ENCODE measurements at places on chromosomes 3 and 15.

GRCh38 chr3:108006881-108007331 is 83.9 kb downstream of the CD47 start:
- DNase-seq = no peak

DNA sequence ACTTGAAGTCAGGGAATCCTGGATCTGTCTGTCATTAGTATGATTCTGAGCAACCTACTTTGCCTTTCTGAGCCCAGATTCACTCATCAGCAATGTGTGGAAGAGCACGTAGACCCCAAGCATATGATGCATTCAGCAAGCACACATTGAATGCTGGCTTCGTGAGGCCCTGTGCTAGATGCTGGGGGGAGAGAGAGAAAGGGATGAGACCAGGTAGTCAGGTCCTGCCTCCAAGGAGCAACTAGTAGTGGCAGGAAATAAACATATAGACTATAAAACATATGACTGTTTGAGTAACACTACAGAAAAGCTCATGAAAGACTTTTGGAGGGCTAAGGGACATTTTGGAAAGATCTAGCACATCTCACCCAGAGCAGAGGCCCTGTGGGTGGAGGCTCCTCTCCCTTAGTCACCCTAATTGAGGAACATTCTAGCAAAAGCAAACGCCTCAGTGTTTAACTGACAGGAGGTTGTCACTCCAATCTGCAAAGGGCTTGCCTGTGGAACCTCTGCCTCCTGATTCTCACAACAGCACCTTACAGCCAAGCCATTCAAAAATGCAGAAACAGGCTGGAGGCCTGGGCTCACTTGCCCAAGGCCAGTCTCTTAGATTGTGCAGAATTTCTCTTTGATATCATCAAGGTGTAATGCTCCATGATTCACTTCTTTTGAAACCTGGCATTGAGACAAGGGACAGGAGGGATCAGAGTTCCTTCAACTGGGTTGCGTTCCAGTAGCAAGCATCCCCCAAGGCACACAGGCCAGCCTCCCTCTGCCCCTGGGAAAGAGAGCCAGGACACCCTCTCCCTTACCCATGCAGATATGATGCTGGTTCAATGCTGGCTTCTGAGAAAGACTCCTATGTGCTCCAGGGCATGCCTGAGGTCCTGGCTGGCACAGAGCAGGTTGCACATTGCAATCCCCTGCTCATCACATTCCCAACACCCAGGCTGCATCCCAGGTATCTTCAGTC is 26.1 kb downstream of the STARD5 start:
- DNase-seq = no peak

DNA sequence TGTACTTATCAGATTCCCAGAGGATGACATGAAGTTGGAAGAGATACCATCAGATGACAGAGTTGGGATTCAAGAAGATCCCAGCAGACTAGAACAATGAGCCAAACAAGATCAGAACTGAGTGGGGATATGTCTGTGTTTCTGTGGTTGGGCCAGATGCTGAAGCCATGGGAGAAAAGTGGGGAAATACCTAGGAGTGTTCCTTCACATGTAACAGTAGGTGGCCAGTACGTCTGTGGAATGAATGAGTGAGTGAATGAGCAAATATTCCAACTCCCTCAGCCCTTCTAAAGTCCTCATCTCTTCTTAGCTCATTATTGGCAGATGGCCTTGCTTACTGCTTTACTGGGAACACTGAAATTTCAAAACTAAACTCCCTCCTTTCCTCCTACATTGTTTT is 32.2 kb upstream of the GREM1 start:
- no peak for DNase-seq

- no peak for DNase-seq
These were observed 26.0 kb upstream of the HCN4 start for GRCh38 chr15:73394782-73395181.

GRCh38 chr3:151550642-151551041 is 89.8 kb upstream of the IGSF10 start:
- DNase-seq = no peak

GRCh38 chr15:31934821-31935220 is 95.5 kb upstream of the CHRNA7 start:
- DNase-seq = no peak

DNA sequence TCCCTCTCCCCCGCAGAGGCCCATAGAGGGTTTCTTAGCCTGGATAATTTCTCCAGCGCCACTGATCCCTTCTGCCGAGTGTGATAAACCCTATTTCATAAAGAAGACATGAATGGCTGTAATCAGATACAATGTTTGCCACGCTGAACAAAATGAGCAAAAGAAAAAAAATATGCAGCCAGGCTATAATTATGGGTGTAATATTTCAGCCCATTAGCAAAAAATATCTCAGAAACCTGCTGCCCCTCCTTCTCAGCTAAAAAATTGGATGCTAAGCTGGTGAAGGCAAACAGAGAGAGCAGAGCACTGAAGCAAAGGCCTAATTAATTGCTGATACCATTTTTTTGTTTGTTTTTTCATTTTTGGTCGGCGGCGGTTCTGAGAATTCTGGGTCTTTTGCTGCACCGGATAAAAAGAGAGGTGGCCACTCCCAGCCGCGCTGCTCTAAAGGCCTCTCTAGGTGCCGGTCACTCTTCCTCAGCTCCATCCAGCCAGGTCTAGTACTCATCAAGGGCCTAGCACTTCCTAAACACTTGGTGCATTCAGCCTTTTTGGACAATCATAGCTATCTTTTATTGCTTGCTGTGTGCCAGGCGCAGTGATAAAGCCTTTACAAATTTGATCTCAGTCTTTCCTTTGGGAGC is 128.7 kb upstream of the TLE3 start:
- no peak for DNase-seq

- no peak for DNase-seq
These were observed 17.3 kb upstream of the DOCK3 start for GRCh38 chr3:50657407-50657806.

DNA sequence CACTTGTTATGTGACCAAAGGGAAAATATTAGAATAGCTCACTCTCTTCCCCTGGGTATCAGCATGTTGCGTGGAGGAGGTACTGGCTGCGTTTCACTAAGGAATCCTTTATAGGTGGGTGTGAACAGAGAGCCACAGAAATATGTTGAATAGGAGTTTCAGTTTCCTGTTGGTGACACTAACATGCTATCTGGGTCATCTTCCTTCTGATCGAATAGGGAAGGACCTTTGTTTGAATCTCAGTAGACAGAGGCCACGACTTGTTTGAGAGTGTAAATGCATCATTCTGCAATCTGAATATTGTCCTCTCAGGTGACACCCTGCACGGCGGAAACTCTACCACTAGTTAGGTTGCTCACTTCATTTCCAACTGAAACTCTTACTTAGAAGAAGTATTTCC is 157.9 kb upstream of the SLC2A2 start:
- DNase-seq = no peak

DNA sequence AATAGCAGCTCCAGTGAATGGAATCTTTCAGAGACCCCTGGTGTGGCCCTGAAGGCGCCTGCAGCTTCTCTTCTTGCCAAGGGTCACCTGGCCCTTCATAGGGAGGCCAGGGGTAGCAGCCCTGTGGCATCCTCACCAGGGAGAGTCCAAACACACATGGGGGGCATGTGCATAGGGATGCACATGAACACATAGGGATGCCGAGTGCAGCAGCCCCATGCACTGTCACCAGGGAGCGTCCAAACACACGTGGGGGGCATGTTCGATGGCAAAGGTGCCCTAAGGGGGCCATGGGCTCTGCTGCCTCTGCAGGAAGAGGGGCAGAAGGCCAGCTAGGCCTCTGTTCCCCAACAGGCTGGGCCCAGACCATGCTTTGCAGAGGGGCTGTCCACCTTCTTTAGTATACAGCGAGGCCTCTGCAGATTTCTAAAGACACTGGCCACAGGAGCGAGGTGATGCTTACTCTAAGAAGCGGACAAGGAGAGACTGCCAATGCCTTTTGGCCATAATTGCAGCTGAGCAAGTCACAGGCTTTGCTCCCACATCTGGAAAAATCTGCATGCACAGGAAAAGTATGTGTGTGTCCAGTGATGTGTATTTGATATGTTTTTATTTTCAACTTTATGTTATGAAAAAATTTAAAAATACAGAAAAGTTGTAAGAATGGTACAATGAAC is 21.0 kb downstream of the ANAPC13 start:
- DNase-seq = no peak

DNA sequence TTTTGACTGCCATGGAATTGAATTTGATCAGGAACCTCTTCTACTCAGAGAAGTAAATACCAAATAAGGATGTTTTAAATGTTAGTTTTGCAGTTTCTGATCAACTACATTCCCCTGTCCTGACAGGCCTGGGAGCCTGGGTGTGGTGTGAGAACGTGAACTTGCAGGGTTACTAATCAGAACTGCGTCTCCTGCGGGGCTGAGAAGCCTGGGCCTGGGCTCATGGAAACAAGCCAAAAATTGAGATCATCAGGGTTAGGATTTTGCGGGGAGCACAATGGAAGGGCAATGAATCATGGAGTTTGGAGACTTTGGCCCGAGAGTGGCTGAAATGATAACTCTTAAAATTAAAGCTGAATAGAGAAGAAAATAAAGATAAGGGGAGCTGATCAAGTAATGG is 47.8 kb upstream of the C3orf70 start:
- DNase-seq = no peak

DNA sequence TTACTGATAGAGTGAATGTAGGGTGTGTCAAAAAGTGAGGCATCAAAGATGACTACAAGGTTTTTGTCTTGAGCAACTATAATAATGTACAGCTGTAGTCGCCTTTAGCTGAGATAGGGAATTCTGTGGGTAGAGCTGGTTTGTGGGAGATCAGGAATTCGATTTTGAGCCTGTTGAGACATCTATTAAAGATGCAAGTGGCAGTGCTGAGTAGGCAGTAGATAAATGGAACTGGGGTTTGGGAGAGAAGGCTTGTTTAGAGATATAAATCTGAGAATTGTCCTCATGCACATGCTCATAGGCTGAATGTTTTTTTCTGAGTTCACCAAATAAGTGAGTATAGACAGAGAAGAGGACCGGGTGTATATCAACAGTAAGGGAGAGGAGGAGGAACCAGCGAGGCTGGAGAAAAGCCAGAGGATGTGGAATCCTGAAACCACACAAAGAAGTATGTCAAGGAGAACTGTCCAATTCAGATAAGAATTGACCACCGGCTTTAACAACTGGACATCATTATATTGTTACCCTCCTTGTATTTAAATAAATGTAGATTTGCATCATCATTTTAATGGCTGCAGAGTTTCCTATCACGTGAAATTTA is 146.0 kb upstream of the TNIK start:
- DNase-seq = no peak

DNA sequence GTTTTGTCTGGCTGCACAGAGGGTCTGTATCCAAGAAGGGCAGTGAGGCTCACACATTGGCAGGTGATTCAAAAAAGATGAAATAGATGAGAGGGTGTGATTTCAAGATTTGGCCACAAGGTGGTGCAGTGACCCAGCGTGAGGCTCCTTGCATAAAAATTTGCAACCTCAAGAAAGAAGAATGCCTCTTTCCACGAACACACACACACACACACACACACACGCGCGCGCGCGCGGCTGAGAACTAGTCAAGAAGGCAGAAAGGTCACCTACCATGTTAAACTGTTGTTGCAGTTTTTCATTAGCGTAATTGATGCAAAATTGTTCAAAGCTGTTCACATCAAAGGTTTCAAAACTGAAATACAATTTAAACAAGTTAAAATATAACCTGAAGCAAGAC is 39.2 kb downstream of the MYO5C start:
- no peak for DNase-seq

- DNase-seq = no peak
These were observed 10.0 kb downstream of the UBR1 start for GRCh38 chr15:43095708-43096347.

- no peak for DNase-seq
These were observed 380.0 kb upstream of the DPH6 start for GRCh38 chr15:35926007-35926380.

DNA sequence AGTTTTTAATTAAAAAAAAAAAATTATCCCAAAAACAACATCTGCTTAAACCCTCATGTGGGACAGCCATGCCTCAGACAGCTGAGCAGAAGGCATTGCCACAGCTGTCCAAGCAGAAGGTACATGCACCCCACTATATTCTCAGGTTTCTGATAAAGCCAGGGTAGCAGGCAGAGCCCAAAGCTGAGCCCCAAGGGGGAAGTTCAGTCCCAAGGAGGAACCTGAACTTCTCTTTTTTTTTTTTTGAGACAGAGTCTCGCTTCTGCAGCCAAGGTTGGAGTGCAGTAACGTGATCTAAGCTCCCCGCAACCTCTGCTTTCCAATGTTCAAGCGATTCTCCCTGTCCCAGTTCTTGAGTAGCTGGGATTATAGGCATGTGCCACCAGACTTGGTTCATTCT is 33.2 kb downstream of the MKRN2 start:
- no peak for DNase-seq

GRCh38 chr15:63610209-63610841 is 13.1 kb downstream of the FBXL22 start:
- DNase-seq = no peak

GRCh38 chr15:48225771-48226170 is 19.7 kb downstream of the SLC12A1 start:
- DNase-seq = no peak

DNA sequence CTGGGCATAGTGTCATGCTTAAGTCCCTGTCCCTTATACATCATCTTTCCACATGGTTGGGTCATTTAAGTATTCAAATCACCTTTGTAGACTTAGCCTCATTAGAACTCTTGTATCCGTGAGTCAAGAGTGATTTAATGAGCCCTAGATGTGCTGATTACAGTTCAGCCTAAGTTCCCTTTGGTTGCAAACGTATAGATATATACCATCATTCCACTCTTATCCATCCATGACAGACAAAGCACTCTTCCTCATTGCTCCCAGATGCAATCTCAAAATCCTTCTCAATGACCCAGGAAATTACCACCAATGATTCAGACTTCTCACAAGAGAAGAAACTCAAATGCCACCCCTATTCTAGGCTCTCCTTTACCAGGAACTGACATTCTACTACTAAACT is 50.2 kb upstream of the C3orf49 start:
- DNase-seq = no peak

DNA sequence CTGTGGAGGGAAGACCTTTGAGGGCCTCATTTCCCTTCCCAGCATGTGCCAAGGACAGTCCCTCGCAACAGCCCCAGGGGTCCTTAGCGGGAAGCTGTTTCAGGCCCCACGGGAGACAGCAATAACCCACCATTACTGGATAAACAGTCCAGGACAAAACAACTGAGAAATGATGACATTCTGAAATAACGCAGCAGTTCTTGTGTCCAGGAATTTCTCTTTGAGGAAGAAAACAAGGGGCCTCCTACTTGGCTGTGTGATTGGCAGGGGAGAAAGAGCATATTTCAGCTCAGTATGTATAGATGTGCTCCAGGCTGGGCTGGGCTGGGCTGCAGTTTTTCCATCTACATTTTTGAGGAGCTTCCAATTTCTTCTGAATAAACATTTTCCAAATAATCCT is 82.2 kb upstream of the THBS1 start:
- DNase-seq = no peak

- no peak for DNase-seq
These were observed 59.1 kb upstream of the SLC6A1 start for GRCh38 chr3:10933470-10933804.

GRCh38 chr3:138448631-138449030 is 14.2 kb downstream of the ESYT3 start:
- no peak for DNase-seq

- no peak for DNase-seq
These were observed 63.9 kb downstream of the NMD3 start for GRCh38 chr3:161284989-161285388.

- DNase-seq = no peak
These were observed 774 bp upstream of the TMCO5A start for GRCh38 chr15:37933666-37934065.

- no peak for DNase-seq
These were observed 57.3 kb upstream of the GRM7 start for GRCh38 chr3:6803619-6804018.

- DNase-seq = no peak
These were observed 4.4 kb upstream of the IQSEC1 start for GRCh38 chr3:13077431-13078162.

- DNase-seq = no peak
These were observed 2.9 kb upstream of the OCA2 start for GRCh38 chr15:28101983-28102441.
